ENCODE measurements at places on chromosomes 1 and 21.

DNA sequence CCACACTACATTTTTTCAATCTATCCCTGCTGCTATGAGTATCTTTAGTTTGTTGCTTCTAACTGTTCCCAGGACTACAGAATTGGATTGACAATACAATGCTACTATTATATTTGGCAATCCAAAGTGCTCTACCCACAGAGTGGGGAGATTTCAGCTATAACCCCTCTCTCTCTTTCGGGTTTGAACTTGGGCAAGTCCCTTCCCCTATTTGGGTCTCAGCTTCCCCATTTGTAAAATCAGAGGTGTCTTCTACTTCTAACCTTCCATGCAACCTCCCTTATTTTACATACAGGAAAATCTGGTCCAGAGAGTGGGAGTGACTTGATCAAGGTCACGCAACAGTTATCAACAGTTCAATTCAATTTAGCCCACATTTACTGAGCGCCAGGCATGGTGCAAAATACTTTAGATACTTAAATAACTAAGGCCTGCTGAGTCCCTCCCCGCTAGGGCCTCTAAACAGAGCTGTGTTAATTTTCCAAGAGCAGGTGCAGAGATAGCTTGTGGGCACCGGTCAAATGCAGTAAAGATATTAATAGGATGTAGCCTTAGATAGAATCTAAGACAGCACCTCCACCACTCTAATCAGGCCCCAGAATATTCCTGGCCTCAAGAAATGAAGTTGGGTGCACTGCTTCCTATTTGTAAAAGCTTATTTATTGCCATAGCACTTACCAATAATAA lies 9.4 kb upstream of the GPX7 start:
- no peak for DNase-seq

DNA sequence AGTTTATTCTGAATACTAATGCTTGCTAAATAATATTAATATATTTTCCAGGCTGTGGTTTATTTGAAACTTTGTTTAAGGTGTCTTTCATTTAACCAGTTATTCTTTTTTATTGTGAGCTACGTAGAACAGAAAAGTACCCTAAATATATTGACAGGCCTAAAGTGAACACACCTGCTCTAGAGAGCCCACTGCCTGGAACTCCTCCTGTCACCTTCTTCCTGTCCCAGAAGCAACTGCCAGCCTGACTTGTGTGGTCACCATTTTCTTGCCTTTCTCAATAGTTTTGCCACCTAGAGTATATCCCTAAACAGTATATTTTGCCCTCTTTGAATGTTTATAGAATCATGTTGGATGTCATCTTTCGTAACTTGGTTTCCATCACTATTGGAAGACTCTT lies 48.5 kb downstream of the SCCPDH start:
- DNase-seq = no peak

- DNase-seq = no peak
Measured at GRCh38 chr1:67883069-67883468, 49.8 kb upstream of the GNG12 start.

DNA sequence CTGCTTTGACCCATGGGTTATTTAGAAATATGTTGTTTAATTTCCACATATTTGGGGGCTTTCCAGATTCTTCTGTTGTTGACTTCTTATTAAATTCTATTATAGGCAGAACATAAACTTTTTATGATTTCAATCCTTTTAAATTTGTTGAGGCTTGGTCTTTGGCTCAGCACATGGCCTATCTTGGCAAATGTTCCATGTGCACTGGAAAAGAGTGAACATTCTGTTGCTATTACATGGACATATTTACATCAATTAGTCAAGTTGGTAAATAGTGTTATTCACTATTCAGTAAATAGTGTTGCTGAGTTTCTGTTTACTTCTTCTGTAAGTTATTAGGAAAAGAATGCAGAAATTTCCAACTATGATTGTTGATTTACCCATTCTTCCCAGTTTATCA lies 75.4 kb downstream of the ETS2 start:
- no peak for DNase-seq

GRCh38 chr21:28487455-28488070 lies 505.1 kb downstream of the LTN1 start:
- no peak for DNase-seq

- no peak for DNase-seq
Measured at GRCh38 chr1:80349218-80349617, 1342.7 kb upstream of the ADGRL4 start.

GRCh38 chr1:3772715-3773571 lies at the start of gene SMIM1:
SMIM1 (plus strand) TSS chr1:3772749; CDS start chr1:3775374, 2,625 bp downstream.
- DNase-seq = no peak

DNA sequence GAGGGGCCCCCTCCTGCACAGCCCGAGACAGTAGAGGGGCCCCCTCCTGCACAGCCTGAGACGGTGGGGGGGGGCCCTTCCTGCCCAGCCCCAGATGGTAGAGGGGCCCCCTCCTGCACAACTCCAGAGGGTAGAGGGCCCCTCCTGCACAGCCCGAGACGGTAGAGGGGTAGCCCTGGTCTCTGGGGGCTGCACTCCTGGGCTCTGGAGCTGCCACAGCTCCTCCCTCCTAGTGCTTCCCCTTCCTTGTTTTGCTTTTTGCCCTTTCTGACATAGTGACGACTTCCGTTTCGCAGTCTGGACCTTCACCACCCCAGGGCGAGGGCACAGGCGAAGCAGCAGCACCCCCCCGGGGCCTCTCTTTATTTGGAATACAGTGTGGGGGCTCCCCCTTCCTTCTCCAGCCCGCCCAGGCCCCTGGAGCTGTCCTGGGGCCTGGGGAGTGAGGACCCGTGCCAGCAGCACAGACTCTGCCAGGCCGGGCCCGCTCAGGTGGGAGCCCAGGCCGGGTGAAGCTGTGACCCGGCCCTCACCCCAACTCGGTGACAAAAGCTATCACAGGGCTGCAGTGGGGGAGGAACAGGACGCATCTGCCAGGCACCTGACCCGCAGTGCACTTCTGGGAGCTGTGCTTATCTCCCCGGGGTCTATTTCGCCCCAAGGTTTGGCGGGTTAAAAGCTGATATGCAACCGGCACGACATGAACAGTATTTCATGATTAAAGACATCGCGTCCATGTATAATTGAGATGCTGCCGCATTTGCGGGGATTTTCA lies 1.1 kb upstream of the PRXL2B start:
- DNase-seq = no peak

DNA sequence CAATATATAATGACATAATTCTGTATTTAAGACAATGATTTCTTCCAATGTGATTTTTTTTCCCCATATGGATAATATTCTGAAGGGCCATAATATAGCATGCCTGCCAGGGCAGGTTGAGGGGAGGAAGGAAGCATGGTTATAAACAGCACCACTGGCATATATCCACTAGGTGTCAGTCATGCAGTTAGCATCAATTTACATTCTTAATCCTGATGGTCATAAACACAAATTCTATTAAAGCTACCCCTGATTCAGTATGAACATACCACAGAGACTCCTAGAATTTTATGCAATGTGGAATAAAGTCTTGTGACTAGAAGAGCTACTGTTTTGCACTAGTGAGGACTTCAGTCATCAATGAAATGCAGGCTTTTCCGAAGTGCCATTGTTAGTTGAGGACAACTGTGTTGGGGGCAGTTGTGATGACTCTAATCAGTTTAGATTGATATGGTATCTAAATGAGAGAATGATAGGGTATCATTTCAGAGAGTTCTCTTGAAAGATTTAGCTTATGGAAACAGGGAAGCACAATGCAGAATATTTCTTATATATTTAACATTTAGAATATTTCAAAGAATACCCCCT lies 342.7 kb upstream of the NR5A2 start:
- no peak for DNase-seq

- DNase-seq = no peak
Measured at GRCh38 chr1:7811476-7811875, 27.4 kb downstream of the PER3 start.

DNA sequence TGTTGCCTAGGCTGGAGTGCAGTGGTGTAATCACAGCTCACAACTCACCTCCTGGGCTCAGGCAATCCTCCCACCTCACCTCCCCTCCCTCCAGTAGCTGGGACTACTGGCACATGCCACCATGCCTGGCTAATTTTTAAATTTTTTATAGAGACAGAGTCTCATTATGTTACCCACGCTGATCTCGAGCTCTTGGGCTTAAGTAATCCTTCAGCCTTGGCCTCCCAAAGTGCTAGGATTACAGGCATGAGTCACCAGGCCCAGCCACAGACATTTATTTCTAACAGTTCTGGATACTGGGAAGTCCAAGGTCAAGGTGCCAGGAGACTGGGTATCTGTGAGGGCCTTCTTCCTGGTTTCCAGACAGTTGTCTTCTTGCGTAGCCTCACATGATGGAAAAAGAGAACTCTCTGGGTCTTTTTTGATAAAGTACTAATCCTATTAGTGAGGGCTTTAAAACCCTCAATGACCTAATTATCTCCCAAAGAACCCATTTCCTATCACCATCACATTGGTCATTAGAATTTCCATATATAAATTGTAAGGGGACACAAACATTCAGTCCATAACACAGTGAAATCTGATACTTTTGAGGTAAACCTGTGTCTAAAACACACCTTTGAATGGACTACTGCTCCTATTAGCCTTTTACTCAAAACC lies 67.9 kb downstream of the PHACTR4 start:
- DNase-seq = no peak

GRCh38 chr21:34669149-34669879 lies 520 bp downstream of the CLIC6 start:
- DNase-seq = no peak

DNA sequence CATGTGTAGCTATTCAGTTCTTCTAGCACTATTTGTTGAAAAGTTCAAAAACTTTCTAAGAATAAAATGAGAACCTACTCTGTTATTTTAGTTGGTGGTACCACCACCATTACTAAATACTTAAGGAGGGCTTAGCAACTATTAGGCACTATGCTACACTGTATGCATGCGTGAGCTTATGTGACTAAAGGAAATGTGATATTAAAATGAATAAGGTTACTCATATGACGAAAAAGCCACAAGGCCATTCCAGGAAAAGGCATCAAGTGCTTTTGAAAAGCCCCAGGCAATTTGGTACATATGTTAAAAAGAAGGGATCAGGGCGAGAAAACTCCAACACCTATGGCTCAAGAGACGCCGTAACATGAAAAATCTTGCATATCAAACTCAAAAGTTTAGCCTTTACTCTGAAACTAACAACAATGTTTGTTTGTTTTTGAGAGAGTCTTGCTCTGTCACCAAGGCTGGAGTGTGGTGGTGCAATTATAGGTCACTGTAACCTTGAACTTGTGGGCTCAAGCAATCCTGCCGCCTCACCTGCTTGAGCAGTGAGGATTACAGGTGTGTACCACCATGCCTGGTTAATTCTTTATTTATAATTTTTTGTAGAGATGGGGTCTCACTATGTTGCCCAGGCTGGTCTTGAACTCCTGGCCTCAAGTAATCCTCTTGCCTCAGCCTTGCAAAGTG lies 42.5 kb downstream of the EPRS1 start:
- no peak for DNase-seq

GRCh38 chr21:43273016-43273707 lies 104.4 kb downstream of the CRYAA start:
- DNase-seq = no peak

- DNase-seq = no peak
Measured at GRCh38 chr1:220291580-220291979, 19.3 kb upstream of the RAB3GAP2 start.

DNA sequence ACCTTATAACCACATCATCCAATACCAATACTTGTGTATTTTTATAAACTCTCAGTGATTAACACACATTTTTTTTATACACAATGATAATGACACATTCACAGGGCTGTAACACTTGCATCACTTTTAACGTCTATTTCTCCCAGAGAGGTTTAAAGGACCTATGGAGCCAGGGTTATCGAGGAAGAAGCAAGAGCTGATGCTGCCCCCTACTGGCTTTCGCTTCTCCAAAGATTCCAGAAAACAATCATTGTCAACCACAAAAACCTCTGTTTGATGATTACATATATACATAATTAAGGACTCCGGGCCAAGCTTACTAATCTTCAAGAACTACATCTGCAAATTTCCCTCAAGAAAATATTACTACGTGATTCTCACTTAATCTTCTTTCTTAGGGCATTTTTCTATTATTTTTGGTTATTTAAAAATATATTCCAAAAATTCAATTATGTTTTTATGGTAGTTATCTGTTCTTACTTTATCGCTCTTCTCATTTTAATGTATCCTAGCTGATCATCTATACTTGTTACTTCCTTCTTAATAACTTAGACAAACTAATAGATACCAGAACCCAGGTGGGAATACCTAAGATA lies 214.5 kb downstream of the VAV3 start:
- DNase-seq = no peak

GRCh38 chr1:33424205-33424604 lies 6.7 kb downstream of the PHC2 start:
- DNase-seq = no peak

- DNase-seq = peak; percentile 8
Measured at GRCh38 chr1:180973369-180973768, 49.3 kb downstream of the STX6 start.

Measured in type B pancreatic cell (in vitro differentiated cells).